ENCODE measurements at places on chromosomes 1 and 21.
A peak's percentile ranks its signal among the peaks of the same experiment; 100 is the strongest.

- DNase-seq: no peak
Observed at GRCh38 chr21:14825514-14825974, 239.3 kb downstream of the NRIP1 start.

GRCh38 chr1:152878042-152878441, at the start of gene SMCP:
SMCP (plus strand) TSS chr1:152878322; CDS start chr1:152884423, 6,101 bp downstream.
- DNase-seq: peak; percentile 4

- no peak for DNase-seq
Observed at GRCh38 chr1:85628791-85629531, 48.4 kb downstream of the CCN1 start.

- DNase-seq: no peak
Observed at GRCh38 chr1:90155721-90156487, 161.0 kb downstream of the ZNF326 start.

GRCh38 chr1:50812346-50812745, 147.7 kb downstream of the FAF1 start:
- DNase-seq: no peak

DNA sequence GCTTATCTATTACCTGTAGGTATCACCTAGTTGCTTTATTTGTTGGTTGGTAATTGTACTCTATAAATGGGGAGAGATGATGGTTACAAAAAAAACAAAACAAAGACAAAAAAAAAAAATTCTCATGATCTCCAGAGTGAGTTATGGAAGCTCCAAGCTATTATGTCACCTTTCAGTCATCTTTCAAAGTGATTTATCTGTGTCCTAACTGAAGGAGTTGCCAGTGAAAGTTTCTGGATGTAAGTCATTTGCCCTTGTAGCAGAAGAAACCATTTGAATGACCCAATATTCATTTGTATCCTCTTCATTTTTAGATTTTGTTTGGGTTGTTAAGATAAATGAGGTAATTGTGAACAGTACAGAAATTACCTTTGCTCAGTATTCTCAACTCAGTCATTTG, 3.6 kb downstream of the SLC35F3 start:
- DNase-seq: no peak

DNA sequence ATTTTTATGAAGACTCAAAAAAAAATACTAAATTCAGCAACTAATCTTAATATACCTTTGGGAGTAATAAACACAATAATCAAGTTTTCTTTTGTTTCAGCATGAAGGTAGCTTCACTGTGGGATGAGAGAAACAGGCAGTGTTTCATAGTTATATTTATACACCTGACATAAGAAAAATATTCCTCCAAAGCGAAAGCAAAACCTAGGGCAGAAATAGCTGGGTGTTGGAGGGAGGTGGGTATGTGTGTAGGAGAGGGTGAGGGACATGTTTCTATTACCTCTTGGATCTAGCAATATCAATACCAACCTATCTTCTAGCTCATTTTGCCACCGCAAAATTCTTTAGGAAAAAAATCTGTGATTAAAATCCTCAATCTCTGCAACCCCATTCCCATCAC, 24.9 kb upstream of the MAN1A2 start:
- no peak for DNase-seq

DNA sequence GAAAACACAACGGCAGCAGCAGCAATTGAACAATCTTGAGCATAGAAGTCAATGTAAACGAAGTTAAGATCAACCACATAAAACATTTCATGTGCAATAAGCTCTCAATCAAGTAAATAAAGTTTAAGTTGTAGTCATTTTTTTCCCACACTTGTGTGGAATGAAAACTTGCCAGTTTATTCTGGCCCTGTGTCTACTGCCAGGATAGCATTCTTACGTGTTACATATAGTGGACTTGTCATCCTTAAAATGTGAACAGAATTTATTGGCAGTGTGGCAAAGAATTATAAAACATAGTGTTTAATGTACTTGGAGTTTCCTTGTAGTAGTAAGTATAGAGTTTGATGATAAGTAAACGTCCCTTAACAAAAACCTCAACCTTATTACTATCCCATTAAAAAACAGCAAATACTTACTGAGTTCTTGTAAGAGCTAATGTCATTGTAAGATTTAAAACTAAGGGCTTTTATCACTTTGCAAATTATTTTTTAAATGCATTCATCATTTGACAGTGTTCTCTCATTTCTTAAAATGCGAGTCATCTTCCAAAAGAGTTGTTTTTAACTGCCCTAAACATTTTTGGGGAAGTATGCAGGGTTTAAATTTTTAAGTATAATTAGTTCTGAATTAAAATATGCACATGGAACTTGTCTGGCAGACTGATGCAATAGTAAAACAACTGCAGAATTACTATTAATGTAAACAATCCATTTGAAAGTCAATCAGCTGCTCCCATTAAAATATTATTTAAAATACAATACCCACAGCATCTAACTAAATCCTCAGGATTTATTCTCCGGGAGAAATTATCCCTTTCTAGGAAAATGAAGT, 7.9 kb downstream of the COX20 start:
- DNase-seq: no peak

GRCh38 chr1:212677136-212677535, 22.5 kb downstream of the BATF3 start:
- DNase-seq: no peak

GRCh38 chr1:116794804-116795481, 40.7 kb downstream of the CD2 start:
- DNase-seq: no peak

GRCh38 chr1:31949862-31950261, 11.7 kb upstream of the PTP4A2 start:
- no peak for DNase-seq

GRCh38 chr1:148333875-148334338, 149.2 kb downstream of the PPIAL4G start:
- DNase-seq: peak; percentile 5

DNA sequence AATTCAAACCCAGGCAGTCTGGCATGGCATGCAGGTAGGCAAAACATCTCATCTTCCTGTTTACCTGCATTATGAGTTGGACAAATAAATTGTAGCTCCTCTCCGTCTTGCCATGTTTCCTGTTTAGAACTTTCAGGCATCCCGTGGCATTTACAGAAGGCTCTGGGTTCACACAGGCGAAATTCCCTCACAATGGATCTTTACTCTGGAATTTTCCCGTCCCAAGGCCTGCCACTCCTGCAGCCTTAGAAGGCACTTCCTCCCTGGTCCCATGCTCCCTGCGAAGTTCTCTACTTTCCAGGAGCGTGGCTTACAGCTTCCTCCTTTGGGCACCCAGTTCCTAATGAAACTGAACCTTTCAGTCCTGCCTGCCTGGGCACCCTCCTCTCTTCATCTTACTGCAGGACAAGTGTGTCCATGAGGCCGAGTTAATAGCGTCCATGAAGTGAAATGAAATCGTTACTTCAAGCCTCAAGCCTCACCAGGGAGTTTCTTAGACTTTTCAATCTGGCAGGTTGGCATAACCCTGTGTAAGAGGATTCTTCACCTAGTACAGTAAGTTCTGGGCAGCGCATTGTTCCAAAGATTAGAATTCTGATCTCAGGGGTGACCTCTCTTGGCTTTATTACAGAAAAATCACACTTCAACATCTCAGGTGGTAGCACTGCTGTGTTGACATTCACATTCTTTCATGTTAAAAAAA, 36.8 kb upstream of the AHCYL1 start:
- no peak for DNase-seq

- no peak for DNase-seq
Observed at GRCh38 chr1:151347523-151348246, 633 bp upstream of the RFX5 start.

DNA sequence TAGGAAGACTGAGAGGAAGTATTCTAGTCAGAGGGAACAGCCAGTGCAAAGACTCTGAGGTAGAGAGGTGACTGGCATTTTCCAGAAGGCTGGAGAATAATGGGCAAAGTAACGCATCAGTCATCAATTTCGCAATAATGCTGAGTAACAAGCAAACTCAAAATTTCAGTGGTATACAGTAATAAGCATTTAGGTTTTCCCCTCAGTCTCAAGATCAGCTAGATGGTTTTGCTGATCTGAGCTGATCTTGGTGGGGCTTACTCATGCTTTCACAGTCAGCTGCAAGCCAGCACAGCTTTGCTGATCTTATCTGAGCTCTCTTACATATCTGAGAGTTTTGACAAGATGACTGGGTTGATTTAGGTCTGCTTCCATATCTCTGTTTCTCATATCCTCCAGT, 108.7 kb downstream of the TSEN15 start:
- no peak for DNase-seq

GRCh38 chr1:119448127-119448511, 33.2 kb downstream of the HSD3B2 start:
- DNase-seq: no peak

- DNase-seq: peak; percentile 32
Observed at GRCh38 chr1:200866521-200866920, 6.3 kb upstream of the GPR25 start.

GRCh38 chr1:39250460-39251240, 46.2 kb downstream of the MACF1 start:
- no peak for DNase-seq

DNA sequence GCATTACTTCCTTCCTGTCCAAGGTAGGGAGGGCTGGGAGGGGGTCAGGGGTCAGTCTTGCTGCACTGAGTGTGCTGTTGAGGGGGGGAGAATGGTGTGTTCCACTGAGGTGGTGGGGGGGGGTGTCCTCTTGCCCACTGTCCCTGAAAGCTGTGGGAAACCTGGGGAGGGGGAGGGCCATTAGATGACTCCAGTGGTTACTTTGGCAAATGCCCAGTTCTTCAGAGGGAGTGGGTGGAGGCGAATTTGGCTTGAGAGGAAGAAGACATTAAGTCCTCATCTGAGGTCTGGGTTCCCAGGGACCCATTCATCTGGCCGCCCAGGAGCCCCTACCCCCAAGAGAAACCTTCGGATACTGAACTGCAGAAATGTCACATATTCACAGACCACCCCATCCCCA, 36.2 kb downstream of the MEF2D start:
- DNase-seq: no peak

GRCh38 chr1:109850827-109851226, 59.8 kb upstream of the CSF1 start:
- DNase-seq: no peak

DNA sequence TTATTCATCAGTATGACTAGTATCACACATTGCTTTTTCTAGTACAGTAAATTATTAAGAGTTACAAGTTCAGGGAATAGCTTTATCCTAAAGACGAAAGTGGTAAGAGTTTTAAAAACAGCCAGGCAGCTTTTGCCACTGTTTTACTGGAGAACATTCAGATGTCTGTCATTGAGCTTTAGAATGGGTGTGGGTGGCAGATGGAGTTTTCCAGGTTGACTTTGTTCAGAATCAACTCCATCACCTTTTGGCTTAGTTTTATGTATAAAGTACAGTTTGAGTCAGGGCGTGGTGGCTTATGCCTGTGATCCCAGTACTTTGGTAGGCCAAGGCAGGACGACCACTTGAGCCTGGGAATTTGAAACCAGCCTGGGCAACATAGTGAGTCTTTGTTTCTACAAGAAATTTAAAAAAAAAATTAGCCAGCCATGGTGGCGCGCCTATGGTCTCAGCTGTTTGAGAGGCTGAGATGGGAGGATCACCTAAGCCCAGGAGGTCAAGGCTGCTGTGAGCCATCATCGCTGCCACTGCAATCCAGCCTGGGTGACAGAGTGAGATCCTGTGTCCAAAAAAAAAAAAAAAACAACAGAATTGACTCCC, 29.9 kb upstream of the PLEKHM2 start:
- no peak for DNase-seq
